ENCODE measurements at places on chromosomes 6 and 20.

DNA sequence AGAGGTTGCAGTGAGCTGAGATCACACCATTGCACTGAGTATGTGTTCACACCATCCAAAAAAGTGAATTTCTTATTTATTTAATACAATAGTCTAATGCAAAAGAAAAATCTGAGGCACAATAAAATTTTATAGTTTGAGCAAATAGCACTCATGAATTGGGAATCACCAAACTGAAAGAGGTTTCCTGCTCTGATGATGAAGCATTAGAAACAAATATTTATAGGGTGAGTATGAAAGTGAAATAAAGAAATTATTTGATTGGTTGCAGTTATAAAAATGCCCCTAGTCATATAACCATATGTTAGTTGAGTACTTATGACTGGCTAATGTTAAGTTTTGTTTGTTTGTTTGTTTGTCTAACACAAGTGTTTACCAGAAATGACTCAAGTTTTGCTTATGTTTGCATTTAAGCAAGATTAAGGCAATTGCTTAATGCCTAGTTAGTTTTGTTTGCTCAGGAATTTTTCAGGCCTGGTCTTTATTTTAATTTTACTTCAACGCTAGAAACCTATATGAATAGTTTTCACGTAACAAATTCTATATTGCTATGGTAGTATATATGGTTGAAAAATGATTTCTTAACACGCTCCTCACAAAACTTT lies 151.5 kb upstream of the FAM83B start:
- DNase-seq = no peak

DNA sequence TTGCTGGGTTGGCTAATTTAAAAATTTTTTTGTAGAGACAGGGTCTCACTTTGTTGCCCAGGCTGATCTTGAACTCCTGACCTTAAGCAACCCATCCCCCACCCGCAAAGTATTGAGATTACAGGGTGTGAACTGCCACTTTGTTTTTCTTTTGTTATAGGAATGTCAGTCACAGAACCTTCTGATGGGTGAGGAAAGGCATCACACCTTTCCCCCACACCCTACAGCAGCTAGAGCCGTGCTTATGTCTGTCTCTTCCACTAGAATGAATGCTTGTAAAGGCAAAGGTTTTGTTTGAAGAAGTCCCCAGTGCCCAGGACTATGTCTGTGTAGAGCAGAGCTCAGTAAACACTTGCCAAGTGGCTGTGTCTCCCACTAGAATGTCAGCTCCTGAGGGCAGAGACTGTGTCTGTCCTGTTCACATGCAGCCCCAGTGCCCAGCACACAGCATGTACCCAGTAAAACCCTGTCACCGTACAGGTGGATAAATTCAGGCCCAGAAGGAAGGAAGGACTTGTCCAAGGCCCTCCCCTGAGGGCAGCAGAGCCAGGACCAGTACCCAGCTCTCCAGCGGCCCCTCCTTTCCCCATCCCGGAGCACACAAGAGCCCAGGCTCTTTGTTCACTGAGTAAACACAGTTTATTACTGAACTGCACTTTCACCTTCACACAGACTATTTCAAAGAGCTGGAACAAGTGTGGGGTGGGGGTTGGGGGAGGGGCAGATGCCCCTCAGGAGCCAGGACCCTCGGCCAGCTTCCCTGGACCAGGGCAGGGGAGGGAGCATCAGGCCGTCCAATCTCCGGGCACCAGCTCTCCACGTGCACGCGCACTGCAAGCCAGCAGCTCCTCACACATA lies 26.4 kb downstream of the COX4I2 start:
- DNase-seq = no peak

- DNase-seq = no peak
Measured at GRCh38 chr6:128606611-128607010, 86.2 kb upstream of the PTPRK start.

- no peak for DNase-seq
Measured at GRCh38 chr20:36339646-36340592, 33.8 kb downstream of the DLGAP4 start.

DNA sequence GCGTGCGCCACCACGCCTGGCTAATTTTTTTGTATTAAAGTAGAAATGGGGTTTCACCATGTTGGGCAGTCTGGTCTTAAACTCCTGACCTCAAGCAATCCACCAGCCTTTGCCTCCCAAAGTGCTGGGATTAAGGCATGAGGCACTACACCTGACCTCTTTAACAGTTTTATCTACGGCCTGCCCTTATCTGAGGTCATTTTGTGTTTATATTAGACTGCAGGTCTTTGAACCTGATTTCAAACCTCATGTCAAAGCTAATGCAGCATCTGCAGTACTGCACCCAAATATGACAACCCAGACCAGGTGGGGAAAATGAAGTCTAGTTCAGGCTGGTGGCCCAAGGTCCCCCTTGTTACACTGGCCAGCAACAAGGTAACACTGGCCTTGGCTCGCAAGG lies 89.3 kb upstream of the ARMC2 start:
- no peak for DNase-seq

DNA sequence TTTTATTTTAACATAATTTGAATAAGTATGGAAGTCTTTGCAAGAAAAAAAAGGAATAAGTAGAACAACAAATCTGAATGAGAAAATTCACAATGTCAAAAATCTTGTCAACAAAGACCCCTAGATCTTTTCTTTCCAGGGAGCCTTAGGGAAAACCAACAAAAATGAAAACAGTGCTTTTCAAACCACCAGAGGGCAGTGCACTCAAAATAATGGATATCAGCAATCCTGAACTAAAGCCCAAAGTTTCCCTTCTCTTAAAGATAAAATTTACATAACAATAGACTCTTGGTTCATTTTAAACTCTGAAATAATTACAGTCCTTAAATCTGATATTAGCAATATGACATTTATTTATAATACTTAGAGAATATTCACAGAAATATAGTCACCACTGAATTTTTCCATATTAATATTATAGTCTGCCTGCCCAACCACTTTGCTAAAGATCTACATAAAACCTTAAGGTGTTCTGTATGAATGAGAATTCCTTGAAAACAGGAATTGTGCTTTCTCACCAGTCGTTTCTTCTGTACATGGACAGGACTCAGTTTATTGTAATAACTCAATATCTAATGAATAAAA lies 105.3 kb upstream of the BMP5 start:
- DNase-seq = peak; percentile 90

- DNase-seq = no peak
Measured at GRCh38 chr20:63403403-63404105, 42.4 kb upstream of the CHRNA4 start.

DNA sequence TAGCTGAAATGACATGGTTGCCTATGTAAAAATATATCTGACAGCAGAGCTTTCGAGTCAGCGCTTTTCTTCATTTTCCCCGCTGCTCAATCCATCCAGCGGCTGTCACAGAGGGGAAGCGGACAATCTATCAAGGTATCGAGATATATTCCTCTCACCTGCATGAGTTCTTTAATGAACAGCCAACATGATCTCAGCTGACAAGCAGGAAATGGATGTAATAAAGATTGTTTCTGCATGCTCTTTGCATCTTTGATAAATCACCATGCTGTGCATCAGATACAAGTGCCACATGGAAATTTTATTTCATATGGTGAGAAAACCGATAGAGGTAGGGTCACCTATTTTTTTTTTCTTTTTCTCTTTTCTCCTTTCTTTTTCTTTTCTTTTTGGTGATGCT lies 602.3 kb upstream of the MMS22L start:
- DNase-seq = no peak

GRCh38 chr6:118740372-118740771 lies 89.0 kb upstream of the CEP85L start:
- DNase-seq = no peak

GRCh38 chr20:13251904-13252297 lies 30.8 kb downstream of the ISM1 start:
- DNase-seq = no peak

GRCh38 chr6:79731471-79731870 lies 100.3 kb downstream of the SH3BGRL2 start:
- no peak for DNase-seq

DNA sequence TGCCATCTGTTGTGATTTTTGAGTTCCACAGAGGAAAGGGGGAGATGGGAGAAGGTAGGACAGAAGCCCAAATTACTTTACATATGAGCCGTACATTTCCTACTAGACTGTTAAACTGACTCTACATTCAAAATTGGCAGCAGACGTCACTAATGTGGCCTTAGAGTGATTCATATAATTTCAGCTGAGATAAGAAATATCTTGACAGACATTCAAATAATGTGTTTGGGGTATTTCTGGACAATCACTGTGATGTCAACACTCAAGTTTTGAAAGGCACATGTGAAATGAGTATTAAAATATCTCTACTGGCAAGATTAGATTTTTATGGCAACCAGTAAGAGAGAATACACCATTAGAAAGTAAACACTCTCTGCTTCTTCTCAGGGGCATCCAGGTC lies 104.0 kb downstream of the MTFR2 start:
- no peak for DNase-seq

DNA sequence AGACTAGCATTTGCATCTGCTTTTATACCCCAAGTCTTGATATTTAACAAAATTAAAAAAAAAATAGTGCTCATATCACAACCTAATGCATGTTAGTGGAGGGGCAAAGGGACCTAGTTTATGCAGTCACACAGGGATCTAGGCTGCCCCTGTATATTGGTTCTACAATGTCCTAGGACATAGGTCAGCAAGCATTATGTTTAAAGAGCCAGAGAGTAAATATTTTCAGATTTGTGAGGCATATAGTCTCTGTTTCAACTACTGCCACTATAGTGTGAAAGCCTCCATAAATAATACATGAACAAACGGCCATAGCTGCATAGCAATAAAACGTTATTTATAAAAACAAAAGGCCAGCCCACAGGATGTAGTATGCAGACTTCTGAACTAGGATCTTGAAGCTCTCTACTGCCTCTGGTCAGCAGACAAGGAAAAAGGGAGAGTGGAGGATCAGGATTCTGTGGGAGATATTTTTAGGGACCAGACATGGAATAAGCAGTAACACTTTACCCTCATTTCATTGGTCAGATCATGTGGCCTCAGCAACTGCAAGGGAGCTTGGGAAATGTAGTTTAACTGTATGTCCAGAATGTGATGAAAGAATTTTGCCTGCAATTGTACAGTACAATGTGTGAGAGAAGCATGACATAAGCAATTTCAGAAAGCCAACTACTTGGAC lies 414.2 kb upstream of the SPTLC3 start:
- DNase-seq = no peak

GRCh38 chr20:3551681-3552434 lies 81.0 kb downstream of the ATRN start:
- DNase-seq = no peak

DNA sequence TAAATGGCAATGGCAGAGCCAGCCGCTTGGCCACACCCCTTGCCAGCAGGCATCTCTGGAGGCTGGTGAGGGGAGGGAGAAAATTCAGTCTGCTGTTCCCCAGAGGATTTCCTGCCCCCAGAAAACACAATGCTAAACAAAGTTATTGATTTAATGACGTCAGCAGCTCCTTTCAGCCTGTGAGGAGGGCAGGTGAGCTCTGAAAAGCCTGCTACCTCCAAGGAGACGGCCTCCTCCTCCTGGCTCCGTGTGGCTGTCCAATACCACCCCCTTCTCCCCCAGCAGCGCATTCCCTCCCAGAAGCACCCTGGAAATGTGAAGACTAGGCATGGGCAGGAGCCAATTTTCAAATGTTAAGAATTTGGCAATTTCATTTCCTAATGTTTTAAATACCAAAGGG lies 393.1 kb downstream of the ZFAND3 start:
- no peak for DNase-seq

DNA sequence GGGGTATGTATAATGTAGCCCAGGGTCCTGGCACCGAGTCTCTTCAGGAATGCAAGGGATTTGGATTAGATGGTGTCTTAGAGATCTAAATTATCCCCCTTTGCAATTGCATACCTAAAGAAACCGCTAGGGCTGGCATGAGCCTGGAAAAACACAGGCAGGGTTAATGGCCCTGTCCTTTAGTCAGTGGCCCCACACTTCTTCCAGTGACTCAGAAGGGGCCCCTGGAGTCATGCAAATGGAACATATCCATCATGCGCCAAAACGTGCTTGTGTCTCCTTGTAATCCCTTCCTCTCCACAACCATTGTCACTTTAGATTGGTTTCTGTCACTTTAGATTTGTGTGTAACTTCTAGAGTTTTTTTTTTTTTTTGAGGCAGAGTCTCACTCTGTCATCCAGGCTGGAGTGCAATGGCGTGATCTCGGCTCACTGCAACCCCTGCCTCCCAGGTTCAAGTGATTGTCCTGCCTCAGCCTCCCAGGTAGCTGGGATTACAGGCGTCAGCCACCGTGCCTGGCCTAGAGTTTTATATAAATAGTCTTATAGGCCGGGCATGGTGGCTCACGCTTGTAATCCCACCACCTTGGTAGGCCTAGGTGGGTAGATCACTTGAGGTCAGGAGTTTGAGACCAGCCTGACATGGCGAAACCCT lies 8.7 kb upstream of the MYBL2 start:
- no peak for DNase-seq

DNA sequence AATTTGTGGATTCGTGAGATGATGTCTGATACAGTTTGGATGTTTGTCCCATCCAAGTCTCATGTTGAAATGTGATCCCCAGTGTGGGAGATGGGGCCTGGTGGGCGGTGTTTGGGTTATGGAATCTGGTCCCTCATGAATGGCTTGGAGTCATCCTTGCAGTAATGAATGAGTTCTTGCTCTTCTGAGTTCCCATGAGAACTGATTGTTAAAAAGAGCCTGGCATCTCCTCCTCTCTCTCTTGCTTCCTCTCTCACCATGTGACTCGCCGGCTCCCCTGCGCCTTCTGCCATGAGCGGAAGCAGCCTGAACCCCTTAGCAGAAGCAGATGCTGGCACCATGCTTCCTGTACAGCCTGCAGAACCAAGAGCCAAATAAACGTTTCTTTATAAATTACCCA lies 30.5 kb upstream of the RPP40 start:
- no peak for DNase-seq

GRCh38 chr6:39281312-39281980 lies 32.8 kb downstream of the KCNK17 start:
- DNase-seq = no peak

GRCh38 chr6:87929843-87930288 lies 117.8 kb upstream of the SPACA1 start:
- DNase-seq = peak; percentile 42

GRCh38 chr6:121999456-122000065 lies 399.9 kb upstream of the HSF2 start:
- DNase-seq = no peak
